ENCODE measurements at places on chromosomes 1 and 21. TPM values are rescaled to one million over a fixed set of nuclear protein-coding genes. Genes with fewer than 3 reads are reported as not detected.

Gene URB1
- total RNA-seq = 25.4 TPM

Gene KRTAP10-6
- total RNA-seq = not detected

Gene GSTM5
- total RNA-seq = 0.12 TPM

Gene GJA5
- 37.3 TPM for total RNA-seq

DNA sequence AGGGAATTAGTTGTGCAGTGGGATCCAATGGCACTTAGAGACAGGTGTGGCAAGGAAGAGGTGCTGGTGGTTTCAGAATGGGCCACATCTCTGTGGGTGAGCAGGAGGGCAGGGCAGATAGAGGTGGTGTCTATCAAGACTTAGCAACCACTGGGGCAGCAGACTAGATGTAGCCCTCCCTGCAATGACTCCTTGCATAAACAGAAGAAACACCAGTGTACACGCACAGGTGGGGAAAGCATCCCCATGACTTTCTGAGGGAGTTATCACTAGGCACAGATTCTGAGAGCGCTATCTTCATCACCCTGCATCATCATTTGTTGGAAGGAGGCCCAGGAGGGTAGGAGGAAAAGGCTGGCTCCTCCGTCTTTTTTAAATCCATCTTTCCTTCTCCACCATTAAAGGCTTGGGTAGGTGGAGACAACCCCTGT is 58.4 kb downstream of the PLXNA2 start:
- no peak for DNase-seq

DNA sequence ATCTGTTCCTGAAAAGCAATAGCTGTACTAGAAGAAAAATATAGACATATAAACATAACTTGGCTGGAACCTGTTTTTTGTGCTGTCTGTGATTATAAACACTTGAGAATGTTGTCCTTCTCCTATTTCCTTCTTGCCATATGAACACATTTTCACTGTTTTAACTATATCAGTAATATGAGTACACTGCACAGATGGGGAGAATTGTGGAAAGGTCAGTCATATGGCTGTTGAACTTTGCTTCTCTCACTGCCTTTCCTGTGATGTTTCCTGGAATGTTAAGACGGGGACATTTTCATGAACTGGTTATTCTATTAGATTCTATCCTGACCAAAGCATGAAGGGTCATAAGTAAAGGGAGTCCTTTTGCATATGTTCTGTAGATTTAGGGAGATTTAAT is 24.9 kb downstream of the HMCN1 start:
- DNase-seq = no peak

DNA sequence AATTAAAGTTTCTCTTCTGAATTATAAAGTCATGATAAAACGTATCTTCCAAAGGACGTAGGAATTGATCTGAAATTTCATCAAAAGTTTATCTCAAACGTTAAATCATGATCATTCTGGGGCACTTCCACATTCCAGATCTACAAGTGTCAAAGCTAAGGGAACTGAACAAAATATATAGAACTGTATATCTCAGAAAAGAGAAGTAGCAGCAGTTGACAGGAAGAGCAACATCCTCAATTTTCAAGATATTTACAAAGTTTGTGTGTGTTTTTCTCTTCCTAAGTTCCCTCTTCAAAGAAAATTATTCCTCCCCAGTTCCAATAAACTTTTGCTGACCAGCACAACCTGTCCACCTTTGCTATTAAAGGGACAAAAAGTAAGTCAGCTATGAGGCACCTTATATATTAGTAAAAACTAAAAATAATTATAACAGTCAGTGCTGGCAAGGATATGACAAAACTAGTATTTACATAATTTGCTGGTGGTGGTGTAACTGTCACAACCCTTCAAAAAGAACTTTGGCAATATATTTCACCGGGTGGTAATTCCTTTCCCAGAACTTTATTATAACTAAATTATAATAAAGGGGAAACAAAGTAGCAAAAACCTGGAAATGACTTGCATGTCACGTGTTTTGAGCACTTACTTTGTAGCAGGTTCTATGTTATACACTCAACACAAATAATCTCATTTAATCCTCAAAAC is 38.5 kb upstream of the EYA3 start:
- no peak for DNase-seq

DNA sequence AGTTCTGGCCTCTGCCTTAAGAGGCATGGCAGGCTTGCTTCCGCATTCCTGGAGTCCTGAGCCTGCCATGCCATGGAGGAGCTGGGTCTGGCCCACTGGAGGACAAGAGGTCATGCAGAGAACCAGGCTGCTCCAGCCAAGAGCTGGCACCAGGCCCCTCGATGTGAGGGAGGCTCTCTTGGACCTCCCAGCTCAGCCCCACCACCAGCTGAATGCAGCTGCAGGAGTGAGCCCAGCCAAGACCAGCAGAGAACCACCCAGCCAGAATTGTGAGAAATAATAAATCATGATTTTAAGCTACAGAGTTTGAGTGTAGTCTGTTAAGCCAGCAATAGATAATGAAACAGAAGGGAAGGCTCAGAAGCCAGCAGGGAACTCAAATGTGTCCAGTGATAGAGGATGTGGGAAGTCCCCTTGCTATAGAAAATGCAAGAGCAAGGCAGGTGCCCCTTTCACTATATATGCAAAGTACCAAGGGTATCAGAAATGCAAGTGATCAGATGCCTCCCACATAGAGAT is 118.4 kb downstream of the HIVEP3 start:
- no peak for DNase-seq

- no peak for DNase-seq
These were observed 244.8 kb upstream of the RGS18 start for GRCh38 chr1:191913260-191913977.
